Renal pelvis (tissue), 12 donors: ENCODE measurements at places on chromosomes 11 and 22. TPM values are rescaled to one million over a fixed set of nuclear protein-coding genes. Genes with fewer than 3 reads are reported as not detected.

- DNase-seq, result no peak
These were observed 11.2 kb downstream of the GUCD1 start for GRCh38 chr22:24543679-24544243.

DNA sequence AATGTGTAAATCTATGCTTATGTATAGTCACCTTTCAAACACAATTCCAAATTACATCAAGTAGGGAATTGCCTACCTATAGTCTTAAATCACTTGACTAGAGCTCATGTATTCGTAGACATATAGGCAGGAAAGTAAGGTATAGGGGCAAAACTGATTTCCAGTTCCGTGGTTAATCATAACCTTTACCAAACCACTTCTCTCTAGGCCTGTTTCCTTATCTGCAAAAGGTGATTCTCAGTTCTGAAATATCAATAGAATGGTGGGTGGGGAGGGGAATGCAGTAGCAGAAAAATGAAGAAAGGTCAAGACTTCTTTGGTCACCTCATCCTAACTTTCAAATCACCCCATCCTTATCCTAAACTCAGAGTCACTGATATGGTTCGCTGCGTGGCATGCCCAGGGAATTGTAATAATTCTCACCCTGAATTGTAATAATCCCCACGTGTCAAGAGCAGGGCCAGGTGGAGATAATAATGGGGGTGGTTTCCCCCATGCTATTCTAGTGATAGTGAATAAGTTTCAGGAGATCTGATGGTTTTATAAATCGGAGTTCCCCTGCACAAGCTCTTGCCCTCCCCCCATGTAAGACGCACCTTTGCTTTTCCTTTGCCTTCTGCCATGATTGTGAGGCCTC, 1.9 kb upstream of the ANO5 start:
- DNase-seq, result no peak

DNA sequence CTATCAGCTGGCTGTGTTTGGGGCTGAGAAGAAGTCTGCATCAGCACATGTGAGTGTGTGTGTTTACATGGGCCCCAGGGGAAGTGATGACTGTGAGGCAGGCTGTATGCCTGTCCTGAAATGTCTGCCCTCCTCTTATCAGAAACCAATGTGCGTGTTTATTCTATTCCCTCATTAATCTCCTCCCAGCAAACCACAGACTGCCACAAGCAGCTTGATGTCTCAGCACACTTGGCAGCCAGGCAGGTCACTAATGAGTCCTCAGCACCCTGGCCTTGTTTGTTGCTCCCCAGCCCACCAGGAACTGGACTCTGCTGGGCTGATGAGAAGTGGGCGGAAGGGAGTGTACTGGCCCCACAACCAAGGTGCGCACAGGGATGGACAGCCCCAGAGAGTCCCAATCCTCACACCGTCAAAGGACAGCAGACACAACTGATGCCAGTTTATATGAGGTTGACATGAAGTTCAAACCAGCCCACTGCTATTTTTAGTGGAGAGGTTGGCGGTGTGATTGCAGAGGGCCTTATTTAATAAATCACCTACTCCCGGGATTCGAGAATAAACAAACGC, 225.8 kb downstream of the ETS1 start:
- DNase-seq, result no peak

The ASCL2 gene
- polyA plus RNA-seq, result 3.8 TPM

- DNase-seq, result no peak
These were observed 93.2 kb upstream of the OR4B1 start for GRCh38 chr11:48123254-48123875.

GRCh38 chr11:127063241-127063640, 62.7 kb upstream of the KIRREL3 start:
- no peak for DNase-seq
